ENCODE measurements at places on chromosomes 5 and 9.

- no peak for DNase-seq
These were observed 3.5 kb upstream of the GBGT1 start for GRCh38 chr9:133167096-133167730.

GRCh38 chr5:139584137-139584536 lies 23.0 kb downstream of the UBE2D2 start:
- DNase-seq, result no peak

DNA sequence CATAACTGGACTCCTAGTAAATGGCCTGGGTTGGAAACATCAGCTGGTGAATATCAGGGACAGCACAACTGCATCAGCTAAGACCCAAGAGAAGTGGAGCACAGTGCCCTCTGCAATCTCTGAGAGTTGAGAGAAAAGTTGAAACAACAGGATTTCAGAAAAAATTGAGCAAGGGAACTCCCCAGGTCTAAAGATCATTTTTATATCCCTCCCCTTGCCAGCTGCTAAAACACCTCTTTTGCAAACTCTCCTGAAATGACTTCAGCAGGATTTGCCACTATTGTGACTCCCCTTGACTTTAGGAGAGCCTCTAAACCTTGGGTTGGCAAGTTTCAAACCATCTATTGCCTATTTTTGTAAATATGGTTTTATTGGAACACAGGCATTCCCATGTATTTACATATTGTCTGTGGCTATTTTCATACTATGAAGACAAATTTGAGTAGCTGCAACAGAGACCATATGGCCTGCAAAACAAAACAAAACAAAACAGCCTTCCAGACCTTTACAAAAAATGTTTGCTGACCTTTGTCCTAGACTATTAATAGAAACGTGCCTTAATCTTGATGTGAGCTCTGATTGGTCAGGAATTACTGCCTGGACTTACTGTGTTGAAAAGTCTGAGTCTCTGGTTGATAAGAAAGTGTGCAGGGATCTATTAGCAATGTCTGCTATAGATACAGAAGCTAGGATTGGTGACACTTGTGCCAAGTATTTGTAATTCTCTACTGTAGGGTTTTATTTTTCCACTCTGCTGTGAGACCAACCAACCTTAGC lies 37.7 kb upstream of the PLPPR1 start:
- no peak for DNase-seq

DNA sequence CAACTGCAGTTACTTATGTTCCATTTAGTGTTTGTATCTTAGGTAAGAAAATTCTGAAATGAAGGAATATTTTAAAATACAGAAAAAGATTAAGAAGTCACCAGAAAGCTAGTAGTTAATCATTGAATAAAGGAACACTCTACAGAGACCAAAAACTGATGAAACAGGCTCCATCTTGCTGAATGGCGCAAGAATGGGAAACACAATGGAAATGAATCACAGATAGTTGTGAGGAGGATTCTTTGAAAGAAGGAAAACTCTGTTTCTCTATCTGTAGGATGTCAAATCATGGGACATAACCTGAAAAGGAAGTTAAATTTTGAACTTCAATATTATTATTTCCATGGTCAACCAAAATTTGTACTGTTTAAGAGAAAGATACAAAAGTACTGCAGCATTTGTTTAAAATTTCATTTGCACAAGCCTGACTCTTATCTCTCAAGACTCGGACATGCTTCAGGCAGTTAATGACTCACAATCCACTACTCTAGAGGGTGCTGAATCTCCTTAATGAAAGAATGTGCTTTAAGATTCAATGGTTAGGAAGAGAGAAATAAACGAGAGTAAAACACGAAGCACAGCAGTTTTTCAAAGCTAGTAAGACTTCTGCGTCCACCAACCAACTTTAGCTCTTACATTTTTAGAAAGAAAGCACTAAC lies 1064.4 kb upstream of the DMAC1 start:
- DNase-seq, result no peak

GRCh38 chr9:109411798-109412352 lies 86.2 kb downstream of the PTPN3 start:
- DNase-seq, result no peak

DNA sequence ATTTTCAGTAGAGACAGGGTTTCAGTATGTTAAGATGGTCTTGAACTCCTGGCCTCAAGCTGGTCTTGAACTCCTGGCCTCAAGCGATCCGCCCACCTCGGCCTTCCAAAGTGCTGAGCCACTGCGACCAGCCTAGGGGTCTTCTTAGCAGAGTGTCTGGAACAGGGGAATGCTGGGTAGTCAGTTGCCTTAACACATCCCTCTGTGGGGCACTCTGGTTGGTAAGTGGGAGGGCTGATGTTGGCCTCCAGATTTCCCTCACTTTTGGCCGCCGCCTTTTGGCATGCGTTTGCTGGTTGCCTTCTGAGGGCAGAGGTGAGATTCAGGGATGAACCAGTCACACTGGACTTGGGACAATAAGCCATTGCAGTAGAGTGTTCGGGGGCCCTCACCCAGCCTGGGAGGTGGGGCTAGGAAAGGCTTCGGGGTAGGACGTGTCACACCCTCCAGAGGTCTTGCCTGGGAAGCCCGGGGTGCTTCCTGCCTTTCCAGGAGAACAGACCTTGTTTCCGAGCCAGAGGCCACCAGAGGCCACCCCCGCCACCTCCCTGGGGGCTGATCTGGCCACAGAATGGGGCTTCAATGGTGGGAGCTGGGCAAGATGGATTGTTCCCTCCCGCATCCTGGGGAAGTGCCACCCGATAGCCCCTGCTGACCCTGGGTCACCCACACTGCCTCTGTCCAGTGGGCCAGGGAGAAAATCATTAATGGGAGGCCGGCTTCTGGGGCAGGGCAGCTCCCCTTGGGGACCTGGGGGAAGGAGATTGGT lies 13.3 kb downstream of the FGF18 start:
- DNase-seq, result no peak

DNA sequence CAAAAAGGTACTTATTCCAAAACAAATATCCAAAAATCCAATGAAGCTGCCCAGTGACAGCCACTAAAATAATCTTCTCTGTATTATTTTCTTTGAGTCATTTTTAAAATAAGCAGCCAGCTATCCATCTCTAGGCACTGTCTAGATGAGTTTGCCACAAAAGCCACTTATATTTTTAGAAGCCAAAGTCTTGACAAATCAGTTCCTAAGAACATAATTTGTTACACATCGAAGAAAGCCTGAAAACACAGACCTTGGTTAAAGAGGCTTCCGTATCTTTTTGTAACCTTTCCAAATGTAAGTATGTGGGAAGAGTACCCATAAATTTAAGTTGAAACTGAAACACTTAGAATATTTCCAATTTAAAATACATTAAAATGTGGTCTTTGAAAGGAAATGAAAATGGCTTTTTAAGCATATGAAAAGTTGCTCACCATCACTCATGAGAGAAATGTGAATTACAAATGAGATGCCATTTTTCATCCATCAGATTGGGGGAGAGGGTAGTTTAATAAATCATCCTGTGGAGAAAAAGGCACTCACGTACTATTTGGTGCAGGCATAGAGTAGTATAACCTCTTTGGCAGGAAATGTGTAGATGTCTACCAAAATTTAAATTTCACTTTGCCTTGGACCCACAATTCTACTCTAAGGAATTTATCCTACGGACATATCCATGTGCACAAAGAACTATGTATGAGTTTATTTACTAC lies 180.4 kb downstream of the MLLT3 start:
- no peak for DNase-seq

DNA sequence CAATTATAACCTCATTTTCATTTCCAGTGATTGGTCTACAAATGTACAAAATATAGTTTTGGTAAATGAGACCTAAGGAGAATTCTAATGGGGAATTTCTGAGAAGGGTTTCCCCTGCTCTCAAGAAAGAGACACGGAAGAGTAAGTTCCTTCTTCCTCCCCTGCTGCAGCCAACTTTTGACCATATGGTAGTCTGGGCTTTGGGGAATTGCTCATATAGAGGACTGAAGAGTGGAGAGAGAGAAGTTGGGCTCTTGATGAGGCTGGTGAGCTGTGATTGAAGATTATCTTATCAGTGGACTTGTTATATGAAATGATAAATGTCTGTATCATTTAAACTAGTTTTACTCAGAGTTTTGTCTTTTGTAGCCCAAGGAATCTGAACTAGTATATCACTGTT lies 4.3 kb upstream of the LNPEP start:
- DNase-seq, result no peak

DNA sequence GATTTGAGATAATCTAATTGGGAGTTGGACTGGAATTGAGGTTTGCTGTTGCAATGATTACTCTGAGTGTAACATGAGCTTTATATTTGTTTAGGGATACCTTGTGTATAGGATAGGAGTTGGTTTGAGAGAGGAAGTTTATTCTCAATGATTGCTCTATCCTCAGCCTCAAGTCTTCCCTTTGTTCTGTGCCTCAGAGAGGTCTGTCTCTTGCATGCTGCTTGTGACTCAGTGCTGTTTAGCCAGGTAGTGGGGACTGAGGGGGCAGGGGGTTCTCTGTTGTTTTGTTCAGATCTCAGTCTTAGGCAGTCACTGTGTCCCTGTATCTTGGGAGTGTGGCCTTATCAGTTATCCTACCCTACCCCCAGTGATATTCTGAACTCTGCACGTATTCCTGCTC lies 192.1 kb downstream of the SPATA31D1 start:
- DNase-seq, result no peak

DNA sequence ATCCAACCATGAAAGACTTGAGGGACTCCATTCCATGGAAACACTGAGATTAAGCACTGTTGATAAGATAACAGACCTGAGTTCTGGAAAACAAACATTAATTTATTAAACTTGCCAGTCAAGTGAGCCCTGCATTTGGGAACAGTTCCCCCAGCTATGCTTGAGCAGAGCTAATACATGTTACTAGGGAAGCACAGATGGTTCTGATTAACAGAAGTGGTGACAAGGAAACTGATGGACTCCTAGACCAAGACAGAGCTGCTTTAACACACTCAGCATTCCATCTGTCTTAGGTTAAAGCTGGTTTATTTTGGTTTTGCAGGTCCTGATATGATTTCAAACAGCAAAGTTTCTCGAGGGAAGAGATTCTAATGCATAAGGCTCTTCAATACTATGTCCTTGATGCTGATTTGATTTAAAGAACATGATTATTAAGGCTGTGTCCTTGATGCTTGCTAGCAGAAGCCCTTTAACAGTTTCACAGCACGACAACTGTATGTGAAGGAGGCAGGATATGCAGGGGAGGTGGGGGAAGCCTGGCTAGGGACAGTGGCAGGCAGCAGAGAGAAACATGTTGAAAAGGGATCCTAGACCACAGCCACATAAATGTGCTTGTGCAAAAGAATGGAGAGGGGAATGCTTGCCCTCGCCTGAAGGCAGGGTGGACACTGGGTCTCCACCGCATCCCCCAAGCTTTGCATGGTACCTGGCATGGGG lies 66.2 kb downstream of the ACTBL2 start:
- no peak for DNase-seq

GRCh38 chr5:106964132-106964531 lies 706.6 kb downstream of the EFNA5 start:
- no peak for DNase-seq

- DNase-seq, result no peak
These were observed 606 bp downstream of the EEIG1 start for GRCh38 chr9:127980060-127980705.

DNA sequence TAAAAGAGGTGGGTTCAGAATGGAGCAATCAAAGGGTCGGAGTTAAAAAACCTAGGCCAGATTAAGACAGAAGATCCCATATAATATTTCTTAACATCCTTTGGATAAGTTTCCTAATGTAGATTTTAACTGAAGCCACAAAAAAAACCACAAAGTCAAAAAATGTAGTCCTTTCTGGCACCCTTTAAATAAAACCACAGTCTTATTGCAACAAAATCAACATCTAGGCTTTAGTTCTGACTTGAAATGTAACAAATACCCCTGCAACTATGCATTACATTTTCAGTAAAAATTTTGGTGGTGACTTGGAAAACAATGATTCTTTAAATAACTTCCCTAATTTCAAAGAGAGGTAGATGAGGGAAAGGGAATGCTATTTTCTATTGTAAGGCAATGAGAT lies 109.2 kb downstream of the PSAT1 start:
- DNase-seq, result no peak

GRCh38 chr9:42388146-42388690 lies 204.8 kb downstream of the SPATA31A6 start:
- DNase-seq, result no peak

DNA sequence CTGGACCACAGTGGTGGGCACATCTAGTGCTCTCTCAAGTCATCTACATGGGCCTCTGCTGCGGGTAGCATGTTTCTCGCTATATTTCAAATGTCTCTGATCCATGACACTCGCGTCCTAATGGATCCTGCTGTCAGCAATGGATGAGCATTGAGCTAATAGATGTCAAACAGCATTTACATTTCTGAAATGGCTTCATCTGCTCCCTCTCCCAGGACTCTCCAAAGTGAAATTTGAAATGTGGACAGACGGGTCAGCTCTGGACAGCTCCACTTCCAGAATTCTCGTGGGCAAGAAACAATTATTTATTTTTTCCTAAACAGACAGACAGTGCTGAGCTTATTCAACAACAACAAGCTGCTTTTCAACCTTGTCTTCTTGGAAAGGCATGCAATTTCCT lies 58.1 kb downstream of the FSTL4 start:
- DNase-seq, result no peak

DNA sequence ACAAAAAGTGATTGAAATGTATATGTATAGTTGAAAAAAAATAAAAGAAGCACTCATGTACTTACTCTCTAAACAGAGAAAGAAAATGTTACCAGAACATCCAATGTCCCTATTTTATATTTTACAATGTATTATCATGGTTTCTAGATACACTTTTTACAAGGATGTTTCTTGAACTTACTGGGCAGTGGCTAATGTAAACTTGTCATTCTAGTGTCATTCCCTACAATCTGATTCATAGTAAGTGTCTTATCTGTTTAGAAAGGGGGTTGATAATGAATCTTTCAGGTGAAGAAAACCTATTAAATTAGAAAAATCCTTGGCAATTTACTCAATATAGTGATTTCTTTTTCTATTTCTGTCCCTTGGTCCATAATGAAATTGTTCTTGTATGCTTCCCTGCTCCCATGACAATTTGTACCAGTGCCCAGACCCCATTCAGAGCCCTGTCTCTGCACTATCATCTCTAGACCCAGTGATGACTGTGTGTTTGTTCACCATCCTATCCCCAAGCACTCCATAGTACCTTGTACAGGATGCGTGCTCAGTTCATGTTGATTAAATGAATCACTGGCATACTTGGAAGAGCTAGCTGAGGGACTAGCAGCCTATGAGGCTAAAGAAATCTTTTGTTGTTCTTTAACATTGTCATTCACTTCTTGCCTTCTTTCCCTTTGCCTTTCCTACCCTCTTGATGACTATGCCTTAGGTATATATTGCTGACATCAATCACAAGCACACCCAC lies 101.2 kb downstream of the HMHB1 start:
- DNase-seq, result no peak

DNA sequence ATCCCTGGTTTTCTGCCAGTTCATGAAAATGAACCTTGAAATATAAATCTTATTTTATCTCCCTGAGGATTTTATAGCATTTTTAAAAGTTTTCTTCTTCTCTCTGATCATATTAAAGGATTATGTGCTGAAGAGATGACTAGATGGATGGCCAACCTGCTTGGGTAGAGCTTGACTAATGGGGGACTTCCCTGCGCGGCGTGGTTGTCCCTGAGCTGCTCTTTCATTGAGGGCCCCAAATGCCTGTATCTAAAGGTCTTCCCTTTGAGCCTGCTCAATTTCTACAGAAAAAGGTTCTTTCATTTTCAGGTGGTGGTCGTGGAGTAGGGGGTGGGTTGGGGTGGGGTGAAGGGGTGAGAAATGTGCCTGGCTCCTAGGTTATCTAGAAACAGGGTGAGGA lies 20.5 kb upstream of the CDKN2AIPNL start:
- DNase-seq, result no peak

Measured in NCI-H2107 (cell line).